Activated CD4-positive, alpha-beta memory T cell treated with anti-CD3 and anti-CD28 coated beads, Interleukin-2, amount 10 ng/mL, durations not matched to agents 7 days and 5 days (primary cell): ENCODE measurements at places on chromosomes 11 and 22.

- no peak for DNase-seq
Measured at GRCh38 chr11:84871116-84871515, 756.0 kb downstream of the DLG2 start.

DNA sequence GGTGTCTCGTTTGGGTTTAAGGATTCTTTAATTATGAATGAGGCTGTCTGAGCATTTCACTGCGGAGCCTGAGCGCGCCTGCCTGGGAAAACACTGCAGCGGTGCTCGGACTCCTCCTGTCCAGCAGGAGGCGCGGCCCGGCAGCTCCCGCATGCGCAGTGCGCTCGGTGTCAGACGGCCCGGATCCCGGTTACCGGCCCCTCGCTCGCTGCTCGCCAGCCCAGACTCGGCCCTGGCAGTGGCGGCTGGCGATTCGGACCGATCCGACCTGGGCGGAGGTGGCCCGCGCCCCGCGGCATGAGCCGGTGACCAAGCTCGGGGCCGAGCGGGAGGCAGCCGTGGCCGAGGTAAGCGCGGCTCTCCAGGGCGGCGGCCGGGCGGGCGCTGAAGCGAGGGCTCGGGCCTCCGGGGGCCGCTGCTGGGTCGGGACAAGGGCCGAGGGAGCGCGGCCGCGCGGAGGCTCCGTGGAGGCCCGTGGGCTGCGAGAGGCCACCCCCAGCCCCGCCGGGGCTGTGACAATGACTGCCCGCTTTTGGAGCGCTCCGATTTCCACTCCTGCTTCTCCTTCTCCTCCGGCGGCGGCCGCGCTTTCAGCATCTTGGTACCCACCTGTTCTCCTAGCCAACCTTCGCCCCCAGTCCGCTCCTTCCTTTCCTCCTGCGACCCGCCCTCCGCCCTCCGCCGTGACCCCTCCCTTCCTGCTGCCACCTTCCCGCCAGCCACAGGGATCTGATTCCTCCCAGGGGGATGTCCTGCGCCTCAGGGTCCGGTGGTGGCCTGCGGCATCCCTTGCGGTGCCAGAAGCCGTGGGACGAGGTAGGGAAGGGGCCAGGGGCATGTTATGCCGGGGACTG, at the start of gene EXT2:
TSS of gene EXT2 (plus strand) at position 173 of the 854 bp plus-strand sequence. CDS start 12,035 bp downstream, outside the sequence.
- peak; percentile 88 for DNase-seq

DNA sequence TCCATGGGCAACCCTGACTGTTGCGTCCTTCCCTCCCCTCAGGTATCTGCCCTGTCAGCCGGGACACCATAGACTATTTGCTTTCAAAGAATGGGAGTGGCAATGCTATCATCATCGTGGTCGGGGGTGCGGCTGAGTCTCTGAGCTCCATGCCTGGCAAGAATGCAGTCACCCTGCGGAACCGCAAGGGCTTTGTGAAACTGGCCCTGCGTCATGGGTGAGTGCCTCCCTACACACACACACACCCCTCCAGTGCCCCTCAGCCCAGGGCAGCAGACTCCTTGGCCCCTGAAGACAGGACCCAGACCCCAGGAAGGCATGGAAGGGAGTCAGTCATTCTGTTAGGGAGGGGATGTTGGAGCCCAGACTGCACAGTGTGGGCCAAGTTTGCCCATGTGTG, 17.9 kb upstream of the UVRAG start:
- DNase-seq, result no peak

DNA sequence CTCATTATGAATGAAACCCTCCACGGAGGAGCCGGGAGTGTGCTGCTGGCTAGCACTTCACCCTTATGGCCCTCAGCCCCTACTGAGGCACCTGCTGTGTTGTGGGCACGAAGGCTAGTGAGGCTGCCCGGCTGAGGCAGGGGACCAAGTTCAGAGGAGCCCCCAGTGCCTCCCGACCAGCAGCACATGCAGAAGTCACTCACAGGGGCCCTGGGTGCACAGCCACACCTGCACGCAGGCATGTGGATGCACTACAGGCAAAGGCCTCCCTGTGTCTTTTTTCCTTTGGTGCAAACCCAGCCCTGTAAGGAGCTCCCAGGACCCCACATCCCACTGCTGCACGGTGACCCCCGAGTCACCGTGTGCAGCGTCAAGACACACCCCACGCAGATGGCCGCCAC, 261.5 kb downstream of the BRD1 start:
- DNase-seq, result no peak
